ENCODE measurements at places on chromosomes 12 and 14. TPM values are rescaled to one million over a fixed set of nuclear protein-coding genes. Genes with fewer than 3 reads are reported as not detected.

COX8C gene
- not detected for total RNA-seq

PTPRR gene
- total RNA-seq: 5.1 TPM

DEPDC4 gene
- 0.61 TPM for total RNA-seq

NUDT14 gene
- total RNA-seq: 59.1 TPM

KCNMB4 gene
- 6.0 TPM for total RNA-seq

SERPINA10 gene
- not detected for total RNA-seq

LMNTD1 gene
- not detected for total RNA-seq

GRCh38 chr14:100857923-100858837 is 32.3 kb downstream of the MEG3 start:
- DNase-seq: no peak

- DNase-seq: no peak
Measured at GRCh38 chr12:6337958-6338433, 3.9 kb downstream of the TNFRSF1A start.

- DNase-seq: no peak
Measured at GRCh38 chr14:44914849-44915248, 46.9 kb downstream of the KLHL28 start.

DNA sequence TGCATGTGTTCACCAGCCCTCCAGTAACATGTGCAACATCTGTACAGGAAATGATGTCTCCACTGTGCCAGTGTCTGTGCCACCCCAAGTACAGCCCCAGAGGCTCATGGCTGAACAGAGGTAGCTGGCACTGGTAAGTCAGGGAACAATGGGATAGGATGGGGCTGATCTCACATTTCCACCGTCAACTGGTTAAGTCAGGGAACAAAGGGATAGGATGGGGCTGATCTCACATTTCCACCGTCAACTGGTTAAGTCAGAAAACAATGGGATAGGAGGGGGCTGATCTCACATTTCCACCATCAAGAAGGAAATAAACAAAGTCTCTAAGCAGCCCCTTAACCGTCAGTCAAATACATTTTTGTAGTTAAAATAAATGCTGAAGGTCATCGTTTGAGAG is 246.6 kb downstream of the TMEM132D start:
- no peak for DNase-seq

DNA sequence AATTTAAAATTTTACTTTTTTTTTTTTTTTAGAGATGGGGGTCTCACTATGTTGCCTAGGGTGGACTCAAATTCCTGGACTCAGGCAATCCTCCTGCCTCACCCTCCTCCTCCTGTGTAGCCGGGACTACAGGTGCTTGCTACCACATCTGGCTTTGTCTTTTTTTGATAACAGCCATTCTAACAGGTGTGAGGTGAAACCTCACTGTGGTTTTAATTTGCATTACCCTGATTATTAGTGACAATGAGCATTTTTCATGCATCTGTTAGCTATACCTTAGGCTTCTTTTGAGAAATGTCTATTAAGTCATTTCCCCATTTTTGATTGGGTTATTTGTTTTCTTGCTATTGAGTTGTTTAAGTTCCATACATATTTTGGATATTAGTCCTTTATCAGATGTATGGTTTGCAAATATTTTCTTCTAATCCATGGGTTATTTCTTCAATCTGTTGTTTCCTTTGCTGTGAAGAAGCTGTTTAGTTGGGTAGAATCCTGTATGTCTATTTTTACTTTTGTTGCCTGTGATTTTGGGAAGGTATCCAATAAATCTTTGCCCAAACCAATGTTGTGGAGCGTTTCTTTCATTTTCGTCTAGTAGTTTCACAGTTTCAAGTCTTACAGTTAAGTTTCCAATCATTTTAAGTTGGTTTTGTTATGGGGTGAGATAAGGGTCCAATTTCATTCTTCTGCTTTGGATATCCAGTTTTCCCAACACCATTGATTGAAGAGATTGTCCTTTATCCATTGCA is 86.1 kb downstream of the MYF5 start:
- DNase-seq: no peak

GRCh38 chr14:22952418-22952817 is 4.5 kb downstream of the HAUS4 start:
- DNase-seq: no peak

- DNase-seq: no peak
Measured at GRCh38 chr14:71163050-71163841, 256.0 kb downstream of the PCNX1 start.

GRCh38 chr14:99479906-99480869 is at the start of gene SETD3:
TSS of gene SETD3 (minus strand) at chr14:99480859. CDS start at chr14:99465805, 15,054 bp downstream.
- peak; percentile 91 for DNase-seq

DNA sequence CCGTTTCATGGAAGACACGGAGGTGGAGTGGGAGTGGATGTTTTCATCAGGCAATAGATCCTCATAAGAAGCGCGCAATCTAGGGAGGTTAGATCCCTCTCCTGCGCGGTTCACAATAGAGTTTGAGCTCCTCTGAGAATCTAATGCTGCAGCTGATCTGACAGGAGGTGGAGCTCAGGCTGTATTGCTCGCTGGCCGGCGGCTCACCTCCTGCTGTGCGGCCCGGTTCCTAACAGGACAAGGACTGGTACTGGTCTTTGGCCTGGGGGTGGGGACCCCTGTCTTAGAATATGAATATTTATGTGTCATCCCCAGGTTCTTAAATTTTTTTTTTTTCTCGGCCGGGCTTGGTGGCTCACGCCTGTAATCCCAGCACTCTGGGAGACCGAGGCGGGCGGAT is 36.7 kb downstream of the PRICKLE1 start:
- no peak for DNase-seq

- DNase-seq: no peak
Measured at GRCh38 chr12:49535921-49536525, 2.8 kb upstream of the KCNH3 start.

GRCh38 chr14:102911991-102912761 is 10.3 kb upstream of the AMN start:
- DNase-seq: no peak

GRCh38 chr12:113465808-113466453 is 5.7 kb downstream of the LHX5 start:
- no peak for DNase-seq

GRCh38 chr14:31241450-31242114 is 34.0 kb upstream of the HECTD1 start:
- no peak for DNase-seq

DNA sequence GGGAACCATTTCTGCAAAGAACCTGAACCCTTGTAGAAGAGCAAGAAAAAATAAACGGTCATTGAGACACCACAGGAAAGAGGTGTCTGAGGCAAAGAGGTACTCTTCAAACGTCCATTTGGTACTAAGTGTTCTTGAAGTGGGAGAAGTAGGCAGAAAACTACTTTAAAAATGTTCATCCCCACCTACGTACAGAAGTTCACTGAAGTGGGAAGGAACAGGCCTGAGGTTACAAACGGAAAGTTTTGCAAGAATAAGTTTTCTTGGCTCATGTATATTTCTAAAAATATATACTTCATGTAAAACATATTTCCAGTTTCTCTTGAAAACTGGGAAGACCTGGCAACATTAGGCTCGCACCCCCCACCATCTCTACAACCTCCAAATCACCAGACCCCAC is 61.2 kb downstream of the STXBP6 start:
- DNase-seq: no peak

DNA sequence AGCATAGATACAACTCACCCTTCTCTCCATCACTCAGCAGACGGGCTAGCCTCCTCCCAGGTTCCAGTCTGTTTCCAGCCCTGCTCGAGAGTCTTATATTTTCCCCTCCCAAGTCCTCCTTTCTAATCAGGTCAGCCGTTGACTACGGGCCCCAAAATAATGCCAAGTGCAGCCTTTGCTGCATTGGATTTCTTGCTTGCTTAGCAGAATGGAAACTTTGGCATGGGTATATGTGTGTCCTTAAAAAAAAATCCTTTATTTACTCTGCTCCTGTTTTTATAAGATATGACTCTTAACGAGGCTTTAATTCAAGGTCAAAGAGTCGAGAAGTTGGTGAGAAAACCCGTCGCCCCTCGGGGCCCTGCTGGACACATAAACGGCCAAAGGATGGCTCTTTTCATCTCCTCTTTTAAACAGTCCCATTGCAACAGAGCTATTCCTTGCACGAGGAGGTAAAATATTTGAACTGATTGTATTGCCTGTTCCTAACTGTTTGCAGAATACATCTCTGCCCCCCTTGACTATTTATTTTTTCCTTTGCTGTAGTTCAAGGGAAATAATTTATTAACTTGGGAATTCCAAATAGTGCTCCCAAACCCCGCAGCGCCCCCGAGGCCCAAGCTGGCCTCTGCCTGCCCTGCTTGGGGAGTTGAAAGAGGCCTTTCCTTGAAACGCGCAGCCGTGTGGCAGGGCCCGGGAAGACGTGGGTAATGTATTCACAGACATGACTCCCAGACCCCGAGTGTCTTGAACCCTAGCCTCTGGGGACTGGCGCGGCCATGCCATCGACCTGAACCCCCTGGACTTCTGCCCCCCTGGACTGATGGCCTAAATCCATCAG is 156.5 kb upstream of the MYL2 start:
- no peak for DNase-seq

- no peak for DNase-seq
Measured at GRCh38 chr12:56955631-56956256, 1.7 kb downstream of the RDH16 start.

- DNase-seq: peak; percentile 43
Measured at GRCh38 chr14:22987291-22987690, 4.9 kb upstream of the AJUBA start.

- no peak for DNase-seq
Measured at GRCh38 chr12:131929581-131930456, 743 bp downstream of the PUS1 start.

Data from upper lobe of right lung (tissue), 1 donor.